Kidney (tissue), 22 donors: ENCODE measurements at places on chromosomes 12 and 14. TPM values are rescaled to one million over a fixed set of nuclear protein-coding genes. Genes with fewer than 3 reads are reported as not detected.

DNA sequence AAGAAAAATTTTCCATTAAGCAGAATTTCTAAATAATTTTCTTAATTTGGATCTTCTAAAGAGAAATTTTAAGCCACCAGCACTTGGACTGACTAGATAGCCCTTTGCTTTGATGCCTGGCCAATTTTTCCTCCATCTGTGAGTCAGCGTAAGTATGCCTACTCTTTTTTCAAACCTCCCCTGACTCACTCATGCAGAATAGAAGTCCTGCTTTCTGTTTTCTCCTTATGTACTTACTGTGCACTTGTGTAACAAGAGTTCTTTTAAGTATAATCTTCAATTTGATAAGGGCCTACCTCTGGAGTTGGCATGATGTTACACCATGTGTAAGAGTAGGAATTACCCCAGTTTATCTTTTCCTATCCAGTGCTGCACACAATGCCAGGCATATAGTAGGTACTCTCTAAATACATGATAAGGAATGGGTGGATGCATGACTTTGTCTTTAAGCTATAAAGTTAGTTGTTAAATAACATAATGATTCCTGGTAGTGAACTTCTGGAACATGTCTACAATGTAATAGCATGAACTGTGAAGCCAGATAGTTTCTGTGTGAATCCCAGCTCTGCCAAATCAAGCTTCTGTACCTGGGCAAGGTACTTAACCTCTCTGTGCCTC is 329.6 kb downstream of the TMTC2 start:
- no peaks in the 10 kb centered on the region for H3K27me3 ChIP-seq
- H3K4me3 ChIP-seq, result no peak overlapping the region
- no peak for DNase-seq
- H3K4me1 ChIP-seq, result no peaks in the 10 kb centered on the region
- H3K36me3 ChIP-seq, result no peaks in the 10 kb centered on the region

Gene RD3L
- total RNA-seq, result not detected

DNA sequence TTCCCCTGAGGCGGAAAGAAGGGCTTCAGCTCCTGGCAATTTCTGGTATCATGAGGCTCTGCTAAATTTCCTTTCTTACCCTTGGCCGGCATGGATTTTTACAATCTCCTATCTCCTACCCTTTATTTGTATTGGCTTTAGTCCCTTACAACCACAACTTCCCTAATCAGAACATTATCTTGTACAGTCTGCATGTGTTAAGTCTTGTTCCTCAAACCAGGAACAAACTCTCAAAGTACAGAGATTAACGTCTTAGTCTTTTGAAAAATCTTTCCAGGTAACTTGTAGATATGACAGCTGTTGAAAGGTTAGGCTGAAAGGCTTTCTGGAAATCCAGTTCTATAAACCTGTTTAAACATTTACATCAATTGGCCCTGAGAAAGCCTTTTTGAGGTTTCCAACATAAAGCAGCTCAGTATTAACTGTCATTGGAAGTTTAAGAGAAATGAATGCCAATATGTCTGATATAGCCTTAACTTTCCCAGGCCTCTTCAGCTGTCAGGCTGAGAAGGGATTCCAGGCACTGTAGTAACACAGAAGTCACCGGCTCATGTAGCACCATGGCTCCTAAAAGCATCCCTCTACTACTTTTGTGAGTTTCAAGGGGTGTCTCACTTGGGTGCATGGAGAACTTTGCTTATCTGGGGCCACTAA is 360.5 kb downstream of the FUT8 start:
- no peaks in the 10 kb centered on the region for H3K4me1 ChIP-seq
- no peaks in the 10 kb centered on the region for H3K27me3 ChIP-seq
- no peak for DNase-seq

Gene ASPG
- total RNA-seq, result 2.5 TPM

DNA sequence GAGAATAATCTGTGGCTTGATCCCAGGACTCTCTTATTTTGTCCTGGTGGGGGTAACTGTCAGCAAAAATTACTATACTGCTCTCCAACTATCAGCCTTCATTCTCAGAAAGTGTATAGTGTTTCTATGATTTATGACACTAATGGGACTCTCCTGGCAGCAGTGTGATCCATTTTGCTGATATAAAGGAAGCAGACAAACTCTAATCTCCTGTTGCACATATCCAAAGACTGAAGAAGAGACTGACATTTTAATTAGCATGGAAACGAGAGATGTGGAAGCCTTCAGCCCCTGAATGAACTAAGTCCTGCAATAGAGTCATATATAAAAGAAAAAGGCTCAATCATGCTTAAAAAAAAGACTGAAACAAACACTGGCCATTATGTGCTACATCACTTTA is 127.8 kb upstream of the SSTR1 start:
- no peaks in the 10 kb centered on the region for H3K36me3 ChIP-seq
- no peak overlapping the region for H3K4me3 ChIP-seq

Gene HOXC9
- 16.5 TPM for total RNA-seq

Gene CCDC198
- 166 TPM for total RNA-seq

DNA sequence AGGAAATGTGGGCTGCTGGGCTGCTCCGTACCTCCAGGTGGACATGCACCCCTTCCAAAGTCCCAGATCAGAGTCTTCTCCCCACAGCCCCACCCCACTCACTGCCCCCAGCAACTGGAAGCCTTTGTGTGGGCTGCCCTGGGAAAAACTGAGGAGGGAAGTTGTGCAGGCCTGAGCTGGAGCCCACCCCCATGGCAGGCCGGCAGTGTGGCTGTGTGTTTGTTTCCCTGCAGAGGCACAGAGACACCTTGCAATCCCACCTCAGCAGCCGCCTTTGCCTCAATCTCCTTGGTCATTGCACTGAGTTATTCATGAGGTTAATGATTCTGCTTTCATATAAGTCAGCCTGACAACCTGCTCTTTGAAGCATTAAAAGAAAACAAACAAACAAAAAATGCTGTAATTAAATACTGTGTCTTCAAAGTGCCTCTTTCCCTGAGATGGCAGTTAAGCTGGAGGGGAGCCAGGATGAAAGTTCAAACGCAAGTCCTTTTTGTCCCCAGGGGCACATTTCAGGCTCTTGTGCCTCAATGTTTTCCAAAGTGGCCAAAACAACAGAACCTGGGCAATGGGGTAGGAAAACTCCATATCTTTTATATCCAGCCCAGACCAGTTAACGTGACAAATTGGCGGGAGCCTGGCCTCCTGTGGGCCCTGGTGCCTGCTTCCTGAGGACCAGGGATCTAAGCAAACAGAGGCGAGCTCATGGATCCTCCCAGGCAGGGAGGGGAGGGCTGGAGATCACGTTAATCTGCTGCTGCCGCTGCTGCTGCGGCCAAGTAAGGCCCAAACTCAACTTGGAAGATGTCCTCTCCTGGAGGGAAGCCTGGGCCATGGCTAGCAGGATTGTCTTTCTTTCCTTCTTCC is 51.9 kb upstream of the TSPAN11 start:
- no peak overlapping the region for H3K27ac ChIP-seq
- H3K36me3 ChIP-seq, result no peaks in the 10 kb centered on the region
- H3K27me3 ChIP-seq, result no peaks in the 10 kb centered on the region
- H3K4me1 ChIP-seq, result no peaks in the 10 kb centered on the region
- H3K4me3 ChIP-seq, result no peak overlapping the region

- DNase-seq, result no peak
- H3K36me3 ChIP-seq, result no peaks in the 10 kb centered on the region
- H3K4me1 ChIP-seq, result no peaks in the 10 kb centered on the region
- no peak overlapping the region for H3K4me3 ChIP-seq
These were observed 13.4 kb upstream of the KRAS start for GRCh38 chr12:25264114-25264513.

DNA sequence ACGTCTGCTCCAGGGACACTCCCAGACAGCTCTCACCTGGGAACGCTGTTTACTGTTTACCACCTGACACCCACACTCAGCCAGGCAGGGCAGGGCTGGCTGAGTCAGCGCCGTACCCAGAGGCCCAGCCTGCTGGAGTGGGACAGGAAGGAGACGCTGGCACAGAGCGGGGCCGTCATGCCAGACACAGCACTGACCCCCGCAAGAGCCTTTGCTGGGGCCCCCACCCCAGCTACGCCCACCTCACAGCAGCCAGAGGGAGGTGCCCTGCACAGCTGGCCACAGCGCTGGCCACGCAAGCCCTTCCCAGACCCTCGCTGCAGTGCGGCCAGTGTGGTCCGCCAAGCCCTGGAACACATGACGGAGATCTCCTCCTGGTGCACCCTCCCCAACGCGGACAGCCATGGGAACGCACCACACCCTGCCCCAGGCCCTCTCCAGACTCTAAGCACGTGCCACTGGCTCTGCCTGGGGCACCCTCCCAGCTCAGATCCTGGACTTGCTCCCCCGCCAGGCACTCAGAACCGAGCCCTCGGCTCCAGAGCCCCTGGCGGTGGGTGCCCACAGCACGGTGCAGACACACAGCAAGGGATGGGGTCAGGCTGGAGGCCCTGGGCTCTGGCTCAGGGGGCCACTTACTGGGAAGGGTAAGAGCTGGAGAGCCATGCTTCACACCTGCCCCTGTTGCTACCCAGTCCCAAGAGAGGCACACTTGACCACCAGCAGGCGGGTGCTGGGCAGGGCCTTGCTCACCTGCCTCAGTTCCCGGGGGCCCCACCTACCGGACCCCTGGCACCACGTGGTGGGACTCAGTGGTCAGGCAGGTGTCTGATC is 5.7 kb downstream of the AHNAK2 start:
- no peak overlapping the region for H3K4me3 ChIP-seq
- H3K4me1 ChIP-seq, result peaks cover 5% of the 10 kb centered on the region
- H3K27ac ChIP-seq, result no peak overlapping the region
- DNase-seq, result peak; percentile 49
- no peaks in the 10 kb centered on the region for H3K27me3 ChIP-seq

Gene EMC9
- total RNA-seq, result 22.1 TPM

Gene CTSG
- total RNA-seq, result 11.9 TPM
